ENCODE measurements at places on chromosomes 5 and 9. TPM values are rescaled to one million over a fixed set of nuclear protein-coding genes. Genes with fewer than 3 reads are reported as not detected.

GRCh38 chr9:101626295-101626694 is 31.5 kb upstream of the PPP3R2 start:
- no peak for DNase-seq

DNA sequence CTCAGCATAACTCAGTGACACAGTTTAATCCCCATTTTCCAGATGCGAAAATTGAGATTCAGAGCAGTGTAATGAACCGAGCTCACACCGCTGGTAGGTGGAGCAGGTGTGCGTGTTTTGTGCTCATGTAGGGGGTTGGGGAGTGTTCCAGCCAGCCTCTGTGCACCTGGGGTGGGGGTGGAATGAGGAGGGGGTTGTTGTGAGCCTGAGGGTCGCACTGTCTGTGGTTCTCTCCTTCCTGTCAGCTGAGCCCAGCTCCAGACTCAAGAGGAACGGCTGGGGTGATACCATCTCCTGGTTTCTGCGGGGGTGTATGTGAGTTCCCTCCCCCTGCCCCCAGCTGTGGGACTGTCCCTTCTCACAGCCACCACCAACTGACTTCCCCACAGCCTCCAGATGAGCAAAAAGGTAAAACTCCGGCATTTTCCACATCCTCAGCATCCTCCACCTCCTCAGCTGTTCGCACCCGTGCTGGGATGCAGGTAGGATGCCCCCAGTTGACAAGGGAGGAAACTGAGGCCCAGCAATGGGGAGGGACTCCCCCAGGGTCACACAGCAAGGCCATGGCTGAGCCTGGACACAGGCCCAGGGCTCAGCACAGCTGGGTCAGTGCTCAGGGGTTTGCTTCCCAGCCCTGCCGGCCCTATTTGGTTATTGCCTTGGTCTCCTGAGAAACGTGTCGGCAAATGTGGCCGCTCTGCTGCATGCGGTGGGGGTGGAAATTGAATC is 2.1 kb downstream of the SH2D3C start:
- peak; percentile 61 for DNase-seq

DNA sequence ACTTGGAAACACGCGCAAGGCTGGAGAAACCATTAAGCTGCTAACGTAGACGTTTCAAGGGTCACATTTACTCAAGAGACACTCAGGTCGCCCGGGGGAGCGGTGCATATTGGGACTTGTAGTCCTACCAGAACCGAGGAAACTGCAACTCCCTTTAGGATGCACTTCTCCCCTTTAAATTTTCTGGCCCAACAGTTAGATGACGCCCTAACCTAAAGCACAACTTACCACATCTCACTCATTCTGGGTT is 384 bp upstream of the DMXL1 start:
- DNase-seq: peak; percentile 95

Gene BAAT
- total RNA-seq: not detected

Gene PPP1R26
- 18.7 TPM for total RNA-seq

DNA sequence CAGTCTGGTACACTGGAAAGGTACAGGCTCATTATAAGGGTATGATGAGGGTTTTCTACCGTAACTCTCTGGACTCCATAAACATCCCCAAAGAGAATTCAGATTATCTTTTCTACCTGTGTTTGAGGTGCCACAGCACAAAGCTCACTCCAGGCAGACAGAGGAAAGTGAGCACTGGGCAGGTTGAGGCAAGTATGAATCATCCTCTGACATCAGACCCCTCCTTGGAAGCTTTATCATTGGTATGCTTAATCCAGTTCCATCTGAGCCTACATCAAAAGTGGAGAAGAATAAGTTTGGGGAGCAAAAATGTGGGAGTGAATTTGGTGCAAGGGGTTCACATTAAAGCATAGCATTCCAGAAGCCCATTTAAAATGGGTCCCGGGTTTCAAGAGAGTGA is 21.7 kb downstream of the C9orf152 start:
- no peak for DNase-seq

DNA sequence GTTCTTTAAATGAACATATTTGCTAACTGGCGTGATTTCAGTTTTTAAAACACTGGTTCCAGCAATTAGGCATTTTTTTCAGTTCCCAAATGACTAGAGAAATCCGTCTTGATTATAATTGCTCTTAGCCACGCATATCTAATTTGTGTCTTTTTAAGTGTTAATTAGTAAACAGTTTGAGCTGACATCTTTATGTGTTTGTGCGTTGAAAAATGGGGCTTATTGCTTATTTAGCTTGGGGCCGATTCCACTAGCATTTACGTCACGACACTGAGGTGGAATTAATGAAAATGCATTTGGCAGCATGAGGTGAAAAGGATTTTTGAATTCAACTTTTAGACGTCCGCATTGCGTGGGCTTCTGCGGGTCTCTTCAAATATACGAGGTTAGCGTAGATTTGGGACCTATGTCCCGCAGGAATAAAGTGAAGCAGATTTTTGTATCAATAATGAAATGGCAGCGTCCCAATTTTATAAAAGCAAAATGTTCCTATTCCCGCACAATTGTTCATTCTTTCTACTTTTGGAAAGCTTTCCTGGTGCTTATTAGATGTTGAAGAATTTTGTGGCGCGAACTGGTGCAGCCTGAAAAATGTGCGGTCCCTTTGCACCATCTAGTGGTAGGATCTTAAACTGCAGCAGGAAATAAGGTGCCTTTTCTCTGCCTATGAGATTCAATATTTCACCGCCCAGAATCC is 122.7 kb upstream of the LMX1B start:
- DNase-seq: peak; percentile 30
